ENCODE measurements at places on chromosomes 12 and 14.

- no peak for DNase-seq
These were observed 91.0 kb upstream of the FOXN3 start for GRCh38 chr14:89507926-89508460.

GRCh38 chr12:6235499-6235898 lies 35.3 kb downstream of the CD9 start:
- no peak for DNase-seq

GRCh38 chr12:48078901-48079300 lies 27.0 kb downstream of the SENP1 start:
- DNase-seq = no peak

- DNase-seq = no peak
These were observed 117.1 kb downstream of the PHETA1 start for GRCh38 chr12:111251787-111252186.

DNA sequence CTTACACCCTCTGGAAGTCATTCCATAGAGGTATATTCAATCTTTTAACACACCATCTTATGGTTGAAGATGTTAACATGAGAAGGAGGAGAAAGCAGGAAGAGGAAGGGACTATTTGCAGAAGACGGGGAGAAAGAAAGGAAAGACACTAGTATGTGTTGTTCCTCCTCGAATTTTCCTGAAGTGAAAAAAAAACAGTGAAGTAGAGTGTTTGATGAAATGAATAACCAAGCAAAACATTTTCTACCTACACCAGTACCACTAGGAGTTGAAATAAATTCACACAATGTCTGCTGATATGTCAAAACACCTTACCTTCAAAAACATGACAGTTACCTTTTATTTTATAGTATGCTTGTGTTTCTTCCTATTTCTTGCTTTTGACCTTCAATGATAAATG lies 1.4 kb upstream of the CNOT2 start:
- DNase-seq = no peak

DNA sequence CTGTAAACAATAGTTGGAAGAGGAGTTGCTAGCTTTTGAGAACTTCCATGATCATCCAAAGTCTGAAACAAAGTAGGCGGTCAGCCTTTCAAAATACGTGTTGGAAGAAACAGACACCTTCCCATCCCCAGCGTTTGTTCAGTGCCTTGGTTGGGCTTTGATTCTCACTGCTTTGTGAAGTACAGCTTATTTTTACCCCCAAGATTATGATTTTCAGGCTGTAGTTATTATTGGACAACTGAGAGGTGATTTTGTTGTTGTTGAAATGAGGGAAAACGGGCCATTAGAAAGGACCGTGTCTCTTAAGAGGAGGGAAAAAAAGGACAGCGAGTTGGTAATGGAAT lies 921 bp upstream of the CEP83 start:
- DNase-seq = no peak

DNA sequence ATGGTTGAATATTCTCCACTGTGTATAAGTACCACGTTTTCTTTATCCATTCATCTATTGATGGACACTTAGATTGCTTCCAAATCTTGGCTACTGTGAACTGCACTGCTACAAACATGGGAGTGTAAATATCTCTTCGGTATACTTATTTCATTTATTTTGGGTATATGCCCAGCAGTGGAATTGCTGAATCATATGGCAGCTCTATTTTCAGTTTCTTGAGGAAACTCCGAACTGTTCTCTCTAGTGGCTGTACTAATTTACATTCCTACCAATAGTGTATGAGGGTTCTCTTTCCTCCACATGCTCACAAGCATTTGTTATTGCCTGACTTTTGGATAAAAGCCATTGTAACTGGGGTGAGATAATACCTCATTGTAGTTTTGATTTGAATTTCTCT lies 623.1 kb upstream of the LRFN5 start:
- DNase-seq = no peak

Data from stimulated activated CD8-positive, alpha-beta memory T cell treated with anti-CD3 and anti-CD28 coated beads, Interleukin-15, amount 100 ng/mL, for 4 hours (primary cell).